Camera-type eye (tissue), 1 donor: ENCODE measurements at places on chromosomes 12 and 14. TPM values are rescaled to one million over a fixed set of nuclear protein-coding genes. Genes with fewer than 3 reads are reported as not detected.

Gene GLIPR1L2
- 4.5 TPM for total RNA-seq

Gene BMAL2
- total RNA-seq = 8.5 TPM

Gene GPATCH2L
- total RNA-seq = 137 TPM

Gene RFC5
- total RNA-seq = 32.2 TPM

Gene SMIM41
- total RNA-seq = not detected

Gene KRT6B
- 1.2 TPM for total RNA-seq

Gene FRMD6
- total RNA-seq = 77.0 TPM

Gene PLXNC1
- 73.7 TPM for total RNA-seq
